ENCODE measurements at places on chromosomes 11 and 22.

GRCh38 chr11:16262645-16262955 lies 93.7 kb downstream of the SOX6 start:
- DNase-seq = no peak

GRCh38 chr22:22076932-22077703 lies 94.5 kb upstream of the TOP3B start:
- DNase-seq = no peak

DNA sequence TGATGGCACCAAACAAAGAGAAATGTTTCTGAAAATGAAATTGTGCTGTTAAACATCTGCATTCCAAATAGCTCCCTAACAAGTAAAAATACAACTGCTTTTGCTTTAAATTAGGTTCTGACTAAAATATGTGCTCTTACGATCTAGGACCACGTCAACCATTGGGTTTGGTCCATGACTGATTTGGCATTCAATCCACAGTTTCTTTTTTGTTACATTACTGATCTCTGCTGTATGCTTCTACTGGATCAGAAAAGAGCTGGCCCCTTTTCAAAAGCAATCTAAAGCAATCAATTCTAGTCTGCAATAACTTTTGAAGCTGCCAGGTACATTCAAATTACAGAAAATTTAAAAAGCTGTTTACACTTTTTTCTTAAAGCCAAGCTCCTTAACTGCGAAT lies 1047.1 kb upstream of the CCDC90B start:
- no peak for DNase-seq

GRCh38 chr11:130829920-130830511 lies 86.3 kb downstream of the SNX19 start:
- DNase-seq = no peak

DNA sequence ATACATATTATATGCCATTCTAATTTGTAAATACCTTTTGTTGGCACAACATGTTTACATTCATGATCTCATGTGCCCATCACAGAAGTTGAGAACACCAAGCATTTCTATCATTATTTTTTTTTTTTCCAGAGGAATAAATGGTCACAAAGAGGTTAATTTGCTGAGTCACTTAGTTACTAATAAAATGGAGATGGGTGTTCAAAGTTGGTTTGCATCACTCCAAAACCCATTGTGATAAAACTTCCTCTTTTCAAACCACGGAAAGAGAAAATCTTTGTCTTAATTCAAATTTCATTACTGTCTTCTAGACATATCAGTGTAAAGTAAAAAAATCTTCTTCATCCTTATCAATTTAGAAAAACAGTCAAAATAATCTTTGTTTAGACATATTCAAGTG lies 636.8 kb upstream of the CCDC179 start:
- DNase-seq = no peak

GRCh38 chr11:59102259-59102765 lies 4.7 kb upstream of the FAM111B start:
- DNase-seq = peak; percentile 55

GRCh38 chr22:40426594-40427333 lies 56.4 kb downstream of the SGSM3 start:
- DNase-seq = peak; percentile 67

DNA sequence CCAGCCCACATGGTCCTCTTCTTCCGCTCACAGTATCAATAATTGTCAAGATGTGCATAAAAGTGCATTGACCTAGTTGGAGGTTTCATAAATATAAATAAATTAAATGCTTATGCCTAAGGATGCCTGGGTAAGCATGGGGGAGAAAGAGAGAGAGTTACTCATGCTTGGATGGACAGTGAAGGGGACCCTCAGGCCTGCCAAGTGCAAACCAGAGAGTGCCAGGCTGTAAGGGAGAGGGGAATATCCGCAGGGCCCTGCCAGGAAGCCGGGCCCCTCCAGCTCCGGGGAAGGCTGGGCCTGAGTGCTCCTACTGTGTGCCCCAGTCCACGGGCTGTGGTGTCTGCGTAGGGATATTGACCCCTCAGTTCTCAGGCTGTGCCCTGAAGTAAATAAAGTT lies 214.6 kb downstream of the DSCAML1 start:
- DNase-seq = no peak

- DNase-seq = no peak
These were observed 18.4 kb downstream of the PTDSS2 start for GRCh38 chr11:468493-468892.

- DNase-seq = no peak
These were observed 40.9 kb downstream of the C11orf96 start for GRCh38 chr11:43983221-43983810.

DNA sequence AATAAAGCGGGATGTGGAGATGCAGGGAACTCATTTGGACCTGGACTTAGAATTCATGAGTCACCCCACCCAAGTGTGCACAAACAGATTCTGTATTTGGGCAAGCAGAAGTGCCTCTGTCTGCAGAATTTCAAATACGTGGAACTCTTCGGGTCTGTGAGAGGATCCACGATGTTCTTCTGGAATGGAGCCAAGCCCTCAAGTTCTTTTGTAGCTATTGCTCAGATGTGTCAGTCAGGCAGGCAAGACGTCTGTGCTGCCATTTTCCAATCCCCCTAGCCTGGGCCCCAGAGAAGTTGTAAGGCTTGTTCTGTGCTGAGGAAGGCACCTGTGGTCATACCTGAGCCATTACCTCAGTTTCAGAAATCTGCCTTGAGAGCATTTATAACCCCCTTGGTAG lies 132.8 kb upstream of the RASSF10 start:
- no peak for DNase-seq

GRCh38 chr22:19912271-19912999 lies 29.1 kb upstream of the COMT start:
- DNase-seq = no peak

GRCh38 chr11:3088806-3089205 lies 31.6 kb upstream of the CARS1 start:
- no peak for DNase-seq

DNA sequence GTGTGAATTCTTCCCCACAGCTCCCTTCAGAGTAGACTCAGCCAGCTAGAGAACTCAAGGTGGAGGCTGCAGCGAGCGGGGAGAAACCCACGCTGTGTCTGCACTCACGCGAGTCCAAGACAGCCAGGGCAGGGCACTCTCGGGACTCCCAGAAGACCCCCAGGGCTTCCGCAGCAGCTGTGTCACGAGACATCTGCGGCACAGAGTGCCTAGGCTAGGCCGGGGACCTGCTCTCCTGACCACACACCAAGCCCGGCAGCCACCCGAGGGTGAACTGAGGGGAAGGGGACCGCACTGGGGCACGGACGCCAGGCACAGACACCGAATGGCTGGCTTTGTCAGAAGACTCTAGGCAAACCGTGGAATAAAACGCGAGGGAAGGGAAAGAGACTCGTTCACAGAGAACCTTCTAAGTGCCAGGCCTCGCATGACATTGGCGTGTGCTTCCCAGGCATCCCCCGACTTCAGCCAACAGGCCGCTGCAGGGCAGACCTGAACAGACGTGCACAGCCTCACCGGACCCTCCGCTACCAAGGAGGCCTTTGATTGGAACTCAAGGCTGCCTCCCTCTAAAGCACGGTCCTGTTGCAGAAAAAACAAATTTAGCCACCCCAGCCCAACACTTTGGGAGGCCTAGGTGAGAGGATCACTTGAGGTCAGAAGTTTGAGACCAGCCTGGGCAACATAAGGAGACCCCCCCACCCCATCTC lies 18.2 kb upstream of the MOB2 start:
- no peak for DNase-seq

- no peak for DNase-seq
These were observed 5.8 kb downstream of the LIF start for GRCh38 chr22:30240541-30241417.

DNA sequence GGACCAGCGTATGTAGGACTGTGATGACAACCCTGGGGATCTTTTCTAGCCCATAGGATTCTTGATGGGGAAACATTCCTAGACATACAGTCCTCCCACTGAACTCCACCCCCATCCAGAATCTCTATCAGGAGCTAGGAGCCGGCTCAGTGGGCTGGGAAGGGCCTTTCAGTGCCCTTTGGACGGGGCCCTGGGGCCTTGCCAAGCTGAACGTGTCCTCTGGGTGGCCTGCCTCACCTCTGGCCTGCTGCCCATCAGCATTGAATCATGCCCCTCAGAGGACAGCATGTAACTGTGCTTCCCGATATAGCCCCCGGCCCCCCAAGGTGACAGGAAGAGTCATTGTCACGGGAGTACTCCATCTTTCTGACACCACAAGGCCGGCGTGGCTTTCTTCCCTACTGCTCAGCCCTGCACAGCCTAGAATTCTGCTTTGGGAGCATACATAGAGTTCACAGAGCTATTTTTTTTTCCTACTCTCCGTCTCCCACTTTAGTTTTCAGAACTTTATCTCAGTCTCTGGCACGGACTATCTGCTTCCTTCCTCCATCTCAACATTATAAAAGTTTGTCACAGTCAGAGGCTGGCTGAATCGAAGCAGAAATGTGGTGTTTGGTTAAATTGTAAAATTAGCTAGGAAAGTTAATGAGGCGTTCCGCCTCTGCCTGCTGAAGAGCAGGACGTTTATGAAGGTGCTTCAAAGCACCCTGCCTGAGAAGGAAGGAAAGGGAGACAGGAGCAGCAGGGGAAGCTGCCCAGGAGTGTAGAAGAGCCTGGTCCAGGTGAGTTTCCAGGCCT lies 111.9 kb downstream of the ZBTB16 start:
- DNase-seq = peak; percentile 59

DNA sequence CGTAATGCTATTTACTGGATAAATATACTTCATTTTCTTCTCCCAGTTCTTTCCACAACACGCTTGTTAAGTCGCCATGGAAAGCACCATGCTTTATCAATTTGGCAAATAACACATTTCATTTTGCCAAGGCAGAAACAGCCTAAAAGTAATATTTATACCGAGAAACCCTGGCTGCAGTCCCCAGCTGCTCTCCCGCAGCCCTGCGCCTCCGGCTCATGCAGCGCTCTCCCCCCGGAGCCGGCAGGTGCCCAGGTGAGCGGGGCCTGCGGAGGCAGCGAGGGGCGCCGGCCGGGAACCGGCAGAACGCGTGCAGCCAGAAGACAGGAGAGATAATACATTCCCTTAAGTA lies 681 bp upstream of the ARHGEF12 start:
- no peak for DNase-seq

- DNase-seq = no peak
These were observed 106.4 kb upstream of the TENM4 start for GRCh38 chr11:79547256-79547655.

GRCh38 chr11:3808861-3809623 lies 682 bp downstream of the PGAP2 start:
- peak; percentile 77 for DNase-seq

DNA sequence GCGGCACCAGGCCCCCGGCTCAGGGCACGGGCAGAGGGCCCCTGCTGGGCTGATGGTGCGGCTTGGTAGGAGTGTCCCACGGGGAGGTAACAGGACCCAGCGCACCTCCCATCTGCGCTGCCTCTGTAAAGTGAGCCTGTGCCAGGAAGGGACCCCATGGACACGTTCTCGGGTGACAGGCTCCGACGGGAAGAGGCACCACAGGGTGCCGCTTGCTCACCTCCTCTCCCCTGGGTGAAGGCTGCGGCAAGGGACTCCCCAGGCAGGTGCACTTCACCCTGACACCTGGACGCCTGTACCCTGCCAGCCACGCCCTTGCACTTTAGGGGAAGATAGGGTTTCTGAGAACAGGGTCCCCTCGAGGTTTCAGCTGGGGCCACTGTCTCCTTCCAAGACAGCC lies 48.1 kb downstream of the SHANK2 start:
- no peak for DNase-seq

- peak; percentile 14 for DNase-seq
These were observed 1.3 kb downstream of the FAR1 start for GRCh38 chr11:13669544-13670488.

- DNase-seq = peak; percentile 93
These were observed 737 bp upstream of the STIP1 start for GRCh38 chr11:64185175-64185692.

- DNase-seq = no peak
These were observed 109.6 kb downstream of the CEP164 start for GRCh38 chr11:117437041-117437790.

- DNase-seq = peak; percentile 37
These were observed 1.5 kb downstream of the TBC1D10A start for GRCh38 chr22:30325065-30325720.

- DNase-seq = peak; percentile 67
These were observed 28.3 kb upstream of the TP53I11 start for GRCh38 chr11:44978961-44979331.

DNA sequence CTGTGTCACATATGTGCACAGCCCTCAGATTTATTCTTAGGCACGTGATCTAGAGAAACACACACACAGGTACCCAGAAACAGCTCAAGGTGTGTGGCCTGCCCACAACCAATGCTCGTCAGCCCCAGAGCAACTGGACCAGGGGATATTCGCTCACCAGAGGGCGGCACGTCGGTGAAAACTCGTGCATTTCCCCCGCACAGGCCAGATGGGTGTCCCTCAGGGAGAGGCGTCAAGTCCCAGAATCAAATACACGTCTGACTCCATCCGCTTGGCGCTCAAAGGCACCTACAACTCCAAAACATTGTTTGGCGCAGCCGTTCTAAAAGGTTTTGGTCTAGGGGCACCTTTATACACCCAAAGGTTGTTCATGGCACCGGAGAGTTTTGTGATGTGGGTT lies 429.0 kb downstream of the BRD1 start:
- DNase-seq = no peak

DNA sequence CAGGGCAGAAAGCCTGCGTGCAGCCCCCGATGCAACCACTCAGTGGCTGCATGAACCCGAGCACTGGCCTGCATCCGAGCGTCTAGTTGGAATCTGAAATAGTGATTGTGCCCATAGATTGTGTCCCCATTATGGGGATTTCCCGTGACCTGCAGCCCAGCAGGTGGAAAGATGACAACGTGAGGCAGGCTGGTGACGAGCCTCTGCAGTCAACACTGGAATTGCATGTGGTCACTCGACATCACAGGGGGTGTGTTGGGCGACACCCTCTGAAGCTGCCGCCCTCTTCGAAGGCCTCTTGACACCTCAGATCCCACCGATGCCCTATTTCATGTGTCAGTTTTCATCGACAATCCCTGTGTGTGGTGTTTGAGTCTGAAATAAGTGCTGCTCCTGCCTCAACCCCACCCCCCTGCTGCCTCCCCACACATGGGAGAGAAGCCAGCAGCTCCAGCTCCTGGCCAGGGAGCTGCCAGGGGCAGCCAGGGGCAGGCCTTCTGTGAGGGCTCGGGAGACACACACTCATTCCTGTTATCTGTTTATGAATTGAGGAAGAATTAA lies 172.0 kb upstream of the B3GAT1 start:
- DNase-seq = no peak

GRCh38 chr11:40513281-40513680 lies 946.2 kb downstream of the LRRC4C start:
- no peak for DNase-seq

GRCh38 chr11:61697764-61698163 lies 17.6 kb downstream of the DAGLA start:
- DNase-seq = no peak

- DNase-seq = no peak
These were observed 239.2 kb downstream of the METTL15 start for GRCh38 chr11:28347371-28347770.

- no peak for DNase-seq
These were observed 44.4 kb upstream of the MYEOV start for GRCh38 chr11:69249311-69250185.
